T-helper 1 cell (primary cell): ENCODE measurements at places on chromosomes 16 and 17.

GRCh38 chr16:48526958-48527331 lies 83.0 kb downstream of the N4BP1 start:
- no peak for DNase-seq

DNA sequence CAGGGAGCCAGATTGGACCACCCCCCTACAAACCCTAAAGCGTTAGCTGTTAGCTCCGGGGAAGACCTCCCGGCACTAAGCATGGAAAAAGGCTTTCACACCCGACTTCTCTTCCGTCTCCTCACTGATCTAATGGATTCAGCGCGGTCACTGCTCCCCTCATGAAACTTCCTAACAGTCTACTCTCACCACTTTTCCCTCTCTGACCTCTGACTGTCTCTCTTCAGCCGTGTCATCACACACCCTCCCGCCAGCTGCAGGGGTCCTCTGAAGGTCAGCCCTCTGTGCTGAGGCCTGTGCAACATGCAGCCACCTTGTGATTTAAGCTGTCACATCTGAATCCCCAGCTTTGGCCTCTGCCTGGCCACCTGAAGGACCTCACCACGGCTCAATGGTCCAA lies 15.7 kb downstream of the LYRM1 start:
- DNase-seq = no peak

DNA sequence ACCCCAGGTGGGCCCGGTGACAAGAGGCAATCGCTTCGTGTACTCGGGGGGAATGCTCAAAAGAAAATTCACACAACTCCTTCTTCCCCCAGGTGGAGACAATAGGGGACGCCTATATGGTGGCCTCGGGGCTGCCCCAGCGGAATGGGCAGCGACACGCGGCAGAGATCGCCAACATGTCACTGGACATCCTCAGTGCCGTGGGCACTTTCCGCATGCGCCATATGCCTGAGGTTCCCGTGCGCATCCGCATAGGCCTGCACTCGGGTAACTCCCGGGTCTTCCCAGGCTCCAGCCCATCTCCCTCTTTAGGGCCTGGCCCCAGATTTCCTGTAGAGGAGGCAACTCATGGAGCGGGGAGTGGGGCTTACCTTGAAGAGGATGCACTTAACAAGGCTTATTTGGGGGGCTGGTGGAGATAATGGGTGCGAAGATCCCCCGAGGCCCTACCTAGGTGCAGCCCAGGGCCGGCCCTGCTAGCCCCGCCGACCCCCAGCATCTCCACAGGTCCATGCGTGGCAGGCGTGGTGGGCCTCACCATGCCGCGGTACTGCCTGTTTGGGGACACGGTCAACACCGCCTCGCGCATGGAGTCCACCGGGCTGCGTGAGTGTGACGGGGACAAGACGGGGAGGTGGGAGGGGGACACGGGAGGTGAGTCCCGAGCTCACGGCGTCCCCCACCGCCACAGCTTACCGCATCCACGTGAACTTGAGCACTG lies 13.0 kb downstream of the GUCY2D start:
- no peak for DNase-seq

- no peak for DNase-seq
Observed at GRCh38 chr17:44927696-44928095, 12.4 kb upstream of the GFAP start.

DNA sequence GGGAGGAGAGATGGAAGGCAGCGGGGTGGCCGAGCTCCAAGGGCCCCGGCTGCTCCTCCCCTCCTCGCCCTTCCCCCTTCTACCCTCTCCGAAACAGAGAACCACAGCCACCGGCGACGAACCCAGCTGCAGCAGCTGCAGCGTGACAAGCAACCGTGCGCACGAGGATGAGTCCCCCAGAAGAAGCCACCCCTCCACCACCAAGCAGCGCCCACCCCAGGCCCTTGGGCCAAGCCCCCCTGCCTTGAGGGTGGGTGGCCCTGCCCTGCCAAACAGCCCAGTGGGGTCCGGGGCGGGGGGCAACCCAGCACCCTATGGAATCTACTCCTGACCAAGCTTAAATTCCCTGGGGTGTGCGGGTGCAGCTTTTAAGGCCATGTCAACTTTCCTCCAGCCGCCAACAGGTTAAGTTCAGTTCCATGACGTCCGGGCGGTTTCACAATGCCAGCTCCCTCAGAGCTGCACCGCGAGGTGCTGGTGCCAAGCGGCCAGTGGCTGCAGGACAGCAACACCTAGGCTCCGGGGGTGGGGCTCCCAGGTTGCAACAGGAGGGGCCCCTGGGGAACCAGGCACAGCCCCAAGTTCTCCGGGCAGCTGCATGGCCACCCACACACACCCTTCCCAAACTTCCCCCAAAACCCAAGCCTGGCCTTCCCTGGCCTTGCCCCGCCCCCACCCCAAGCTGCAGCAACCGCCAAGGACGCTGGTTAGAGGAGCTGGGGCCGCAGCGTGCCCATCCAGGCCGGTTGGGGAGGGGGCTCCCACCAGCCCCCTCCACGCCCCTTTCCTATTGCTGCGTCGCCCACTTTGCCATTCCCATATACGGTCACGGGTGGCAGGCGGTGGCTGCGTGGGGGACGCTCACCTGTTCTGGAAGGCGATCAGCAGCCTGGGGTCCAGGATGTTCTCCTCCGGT lies 2.0 kb downstream of the CBX4 start:
- DNase-seq = no peak

DNA sequence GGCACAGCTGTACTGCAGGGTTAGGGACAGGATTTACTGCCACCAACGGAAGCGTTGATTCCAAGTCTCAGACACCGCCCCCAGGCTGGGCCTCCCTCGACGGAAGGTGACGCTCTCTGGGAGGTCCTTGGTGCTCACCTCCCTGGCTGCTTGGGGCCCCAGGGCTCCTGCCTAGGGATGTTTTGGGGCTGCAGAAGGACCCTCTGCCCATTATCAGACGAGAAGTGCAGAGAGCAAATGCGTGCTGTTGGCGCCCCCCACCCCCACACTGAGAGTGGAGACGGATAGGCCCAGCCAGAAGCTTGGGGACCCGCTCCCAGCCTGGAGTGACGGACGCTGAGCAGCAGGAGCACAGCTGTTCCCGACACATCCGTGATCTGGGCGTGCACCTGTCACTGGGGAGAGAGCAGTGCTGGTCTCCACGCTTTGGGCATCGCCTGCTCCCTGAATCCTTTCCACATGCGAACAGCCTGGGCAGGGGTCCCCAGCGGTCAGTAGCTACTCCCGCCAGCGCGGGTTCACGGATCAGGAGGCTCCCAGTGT lies 5.1 kb upstream of the SOX8 start:
- DNase-seq = no peak

DNA sequence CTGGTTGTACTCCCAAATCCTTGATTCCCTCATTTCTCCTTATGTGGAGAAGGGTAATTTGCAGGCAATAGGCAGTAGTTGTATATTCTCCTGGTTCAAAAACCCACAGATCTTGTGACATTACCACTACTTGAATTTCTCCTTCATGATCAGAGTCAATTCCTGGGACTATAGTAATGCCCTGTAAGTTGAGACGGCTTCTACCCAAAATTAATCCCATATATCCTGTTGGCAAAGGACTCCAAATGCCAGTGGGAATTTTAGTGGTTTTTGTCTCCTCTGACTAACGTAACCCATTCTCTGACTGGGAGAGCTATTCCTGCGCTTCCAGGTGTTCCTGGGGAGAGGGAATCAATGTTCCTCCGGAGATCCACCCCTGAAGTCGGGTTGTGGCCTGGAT lies 11.6 kb upstream of the ZNF689 start:
- no peak for DNase-seq

GRCh38 chr17:34411646-34412421 lies 48.8 kb upstream of the CCL1 start:
- DNase-seq = no peak

DNA sequence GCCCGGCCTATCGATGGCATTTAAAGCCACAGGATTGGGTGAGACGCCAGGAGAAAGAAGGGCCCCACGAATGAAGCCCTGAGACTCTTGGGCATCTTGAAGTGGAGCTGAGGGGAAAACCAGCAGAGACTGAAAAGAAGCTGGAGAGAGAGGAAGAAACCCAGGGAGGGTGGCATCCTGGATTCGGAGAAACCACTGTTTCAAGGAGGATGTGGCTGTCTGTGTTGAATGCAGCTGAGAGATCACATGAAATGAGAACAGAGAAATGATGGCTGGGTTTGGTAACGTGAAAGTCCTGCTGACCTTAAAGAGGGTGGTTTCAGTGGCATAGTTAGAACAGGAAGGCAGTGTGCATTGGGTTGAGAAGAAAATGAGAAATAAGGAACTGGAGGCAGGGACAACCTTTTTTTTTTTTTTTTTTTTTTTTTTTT lies 3.8 kb downstream of the TNFSF12 start:
- DNase-seq = peak; percentile 31

DNA sequence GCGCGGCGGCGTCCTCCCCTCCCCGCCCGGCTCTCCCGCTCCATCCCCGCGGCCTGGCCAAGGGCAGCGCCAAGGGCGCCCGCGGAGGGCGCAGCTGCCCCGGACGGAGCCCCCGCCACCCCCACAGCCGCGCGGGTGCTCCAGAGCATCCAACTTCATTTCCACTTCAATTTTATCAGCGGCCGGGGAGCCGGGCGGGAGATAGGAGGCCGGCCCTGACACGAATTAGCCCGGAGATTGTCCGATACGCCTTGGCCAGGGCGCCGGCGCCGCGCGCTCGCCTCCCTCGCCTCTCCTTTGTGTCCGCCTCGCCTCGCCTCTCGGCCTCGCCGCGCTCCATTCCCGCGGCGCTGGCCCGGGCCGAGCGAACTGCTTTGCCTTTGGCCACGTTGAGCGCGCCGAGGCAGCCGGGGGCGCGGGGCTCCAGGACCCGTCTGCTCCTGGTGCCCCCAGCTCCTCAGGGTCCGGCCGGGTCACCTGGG lies 129.1 kb upstream of the LHX1 start:
- no peak for DNase-seq

- DNase-seq = no peak
Observed at GRCh38 chr17:41636652-41637051, 12.3 kb upstream of the KRT17 start.

DNA sequence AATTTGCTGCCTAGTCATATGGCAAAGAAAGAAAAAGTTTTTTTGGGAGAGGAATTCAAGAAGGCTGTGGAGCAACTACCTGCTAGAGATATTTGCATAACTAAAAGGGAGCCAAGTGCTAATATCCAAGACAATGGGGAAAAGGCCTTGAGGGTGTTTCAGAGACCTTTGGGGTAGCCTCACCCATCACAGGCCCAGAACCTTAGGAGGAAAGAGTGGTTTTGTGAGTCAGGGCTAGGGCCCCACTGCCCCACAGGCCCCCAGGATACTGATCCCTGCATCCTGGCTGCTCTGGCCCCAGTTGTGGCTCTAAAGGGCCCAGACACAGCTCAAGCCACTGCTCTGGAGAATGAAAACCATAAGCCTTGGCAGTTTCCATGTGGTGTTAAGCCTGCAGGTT lies 41.9 kb upstream of the SDK2 start:
- DNase-seq = no peak
